ENCODE measurements at places on chromosomes 4 and X. TPM values are rescaled to one million over a fixed set of nuclear protein-coding genes. Genes with fewer than 3 reads are reported as not detected.

The TRIM60 gene
- total RNA-seq = not detected

The F9 gene
- total RNA-seq = 13.0 TPM

The GUCY1A1 gene
- total RNA-seq = 41.2 TPM

The FBXW7 gene
- total RNA-seq = 43.5 TPM

The TMEM35A gene
- 2.6 TPM for total RNA-seq

The USP17L18 gene
- total RNA-seq = not detected

The CXCL5 gene
- 31.9 TPM for total RNA-seq

The S100G gene
- total RNA-seq = 51.1 TPM

The DTHD1 gene
- not detected for total RNA-seq

The CEP135 gene
- total RNA-seq = 7.7 TPM

The TMSB15C gene
- total RNA-seq = 4.6 TPM

The NOX1 gene
- 3.0 TPM for total RNA-seq

The ABRAXAS1 gene
- total RNA-seq = 16.0 TPM

The FRMPD4 gene
- total RNA-seq = 0.16 TPM

The REELD1 gene
- total RNA-seq = not detected

The MAGEB17 gene
- total RNA-seq = 0.20 TPM
